ENCODE measurements at places on chromosomes 5 and 9.

GRCh38 chr5:81787474-81788242 lies 36.8 kb upstream of the SSBP2 start:
- DNase-seq, result peak; percentile 68

DNA sequence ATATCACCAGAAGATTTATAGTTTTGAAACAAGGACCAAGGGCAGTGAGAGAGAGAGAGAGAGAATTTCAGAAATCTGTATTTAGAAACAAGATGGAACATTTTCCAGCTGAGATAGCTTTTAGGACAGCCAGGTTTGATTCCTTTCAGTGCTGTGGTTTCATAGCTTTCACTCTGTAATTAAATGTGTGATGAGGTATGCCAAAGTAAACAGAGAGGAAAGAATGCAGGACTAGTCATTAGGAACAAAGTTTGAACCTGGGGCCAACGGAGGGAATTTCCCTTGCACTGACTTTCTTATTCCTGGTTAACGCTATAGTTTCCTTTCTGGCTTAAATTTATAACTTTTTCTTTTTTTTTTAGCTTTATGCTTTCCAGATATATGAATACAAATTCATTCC lies 10.0 kb upstream of the CCL28 start:
- DNase-seq, result no peak

GRCh38 chr9:138053996-138054752 lies 176.6 kb downstream of the CACNA1B start:
- DNase-seq, result no peak

DNA sequence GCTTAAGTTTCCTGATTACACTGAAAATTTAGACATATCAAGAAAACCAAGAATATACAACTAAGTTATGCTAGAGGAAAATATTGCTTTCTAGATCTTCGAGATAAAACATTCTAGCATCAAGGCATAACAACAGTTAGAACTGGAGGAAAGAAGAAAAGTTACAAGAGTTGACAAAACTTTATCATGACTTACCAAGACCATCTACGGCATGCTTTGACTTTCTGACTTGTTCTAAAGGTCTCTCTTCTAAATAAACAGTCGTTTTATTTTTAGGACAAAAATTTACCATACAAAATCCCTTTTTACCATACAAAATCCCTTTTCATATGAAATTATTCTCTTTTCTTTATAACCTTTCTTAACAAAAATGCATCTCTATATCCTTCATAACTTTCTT lies 1110.1 kb upstream of the CDH10 start:
- no peak for DNase-seq

GRCh38 chr9:16214677-16215352 lies 655.7 kb downstream of the BNC2 start:
- no peak for DNase-seq

DNA sequence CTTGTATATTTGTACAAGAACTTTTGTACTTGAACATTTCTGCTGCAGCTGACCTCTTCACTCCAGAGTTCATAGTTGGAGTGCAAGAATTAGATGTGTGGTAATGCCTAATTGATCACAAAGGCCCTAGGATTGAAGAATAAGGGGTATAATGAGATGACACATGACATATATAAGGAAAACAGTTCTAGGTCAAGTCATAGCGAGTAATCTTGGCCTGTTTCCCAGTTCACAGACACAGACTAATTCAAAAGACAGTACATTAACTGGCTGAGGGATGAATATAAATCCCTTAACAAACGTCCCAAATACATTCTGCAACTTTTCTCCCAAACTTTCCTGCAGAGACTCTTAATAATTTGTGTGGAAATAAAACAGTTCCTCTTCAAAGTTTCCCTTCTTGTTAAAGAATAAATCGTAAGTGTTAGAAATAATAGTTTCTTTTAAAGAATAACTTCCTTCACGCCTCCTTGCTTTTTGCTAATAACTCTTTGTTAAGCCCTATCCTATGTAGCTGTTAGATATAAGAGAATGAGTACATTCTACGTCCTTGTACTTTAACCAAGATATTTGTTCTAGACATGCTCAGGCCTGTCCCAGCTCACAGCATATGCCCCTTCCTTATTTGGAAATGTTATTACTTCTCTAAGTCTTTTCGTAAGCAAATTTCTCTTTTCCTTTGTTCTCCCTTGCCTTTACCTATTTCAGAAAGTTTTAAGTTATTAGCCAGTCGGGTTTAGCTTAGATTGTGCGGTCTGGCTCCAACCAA lies 556.4 kb upstream of the CTNND2 start:
- no peak for DNase-seq

DNA sequence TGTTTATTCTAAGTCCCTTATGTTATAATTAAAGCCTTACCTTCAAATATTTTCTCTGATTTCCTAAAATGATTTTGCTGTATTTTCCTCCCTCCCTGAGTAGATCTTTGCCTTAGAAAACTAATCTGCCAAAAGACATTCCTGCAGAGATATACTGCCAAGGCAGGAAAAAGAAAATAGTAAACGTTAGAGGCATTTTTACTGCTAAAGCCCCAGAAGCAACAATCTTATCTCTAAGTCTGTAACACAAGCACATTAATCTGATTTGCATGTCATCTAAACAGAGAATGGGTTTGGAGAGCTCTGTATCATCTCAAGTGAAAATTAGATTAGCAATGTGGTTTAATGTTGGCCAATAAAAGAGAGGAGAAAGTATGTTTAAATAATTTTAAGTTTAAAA lies 847.7 kb downstream of the MAT2B start:
- DNase-seq, result no peak

- no peak for DNase-seq
Observed at GRCh38 chr9:127825319-127826051, 22.8 kb downstream of the FPGS start.

- no peak for DNase-seq
Observed at GRCh38 chr5:44622331-44622730, 186.4 kb upstream of the MRPS30 start.

GRCh38 chr5:135718151-135718550 lies 116.3 kb upstream of the SLC25A48 start:
- no peak for DNase-seq

- no peak for DNase-seq
Observed at GRCh38 chr5:34053571-34054399, 10.8 kb upstream of the C1QTNF3 start.

DNA sequence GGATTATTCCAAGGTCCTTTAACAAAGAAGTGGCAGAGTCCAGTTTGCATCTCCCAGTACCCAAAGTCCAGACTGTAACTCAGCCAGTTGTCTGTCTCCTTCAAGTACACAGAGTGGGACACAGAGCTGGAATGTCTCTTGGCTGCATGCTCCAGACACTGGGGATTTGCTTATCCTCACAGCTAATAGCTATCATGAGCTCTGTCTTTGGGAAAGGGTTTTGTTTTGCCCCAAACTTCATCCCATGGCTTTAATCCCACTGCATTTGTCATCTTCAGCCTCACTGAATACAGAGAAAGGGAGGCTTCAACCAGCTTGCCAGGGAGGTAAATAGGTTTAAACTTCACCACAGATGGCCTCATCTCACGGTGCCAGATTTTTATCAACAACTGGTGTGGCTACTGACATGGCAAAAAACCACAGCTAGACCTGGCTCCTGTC lies 412.2 kb upstream of the SLC24A2 start:
- no peak for DNase-seq

- DNase-seq, result no peak
Observed at GRCh38 chr9:82404196-82404870, 415.8 kb downstream of the SPATA31D1 start.

- DNase-seq, result no peak
Observed at GRCh38 chr9:7161469-7161868, 403.7 kb downstream of the KDM4C start.

DNA sequence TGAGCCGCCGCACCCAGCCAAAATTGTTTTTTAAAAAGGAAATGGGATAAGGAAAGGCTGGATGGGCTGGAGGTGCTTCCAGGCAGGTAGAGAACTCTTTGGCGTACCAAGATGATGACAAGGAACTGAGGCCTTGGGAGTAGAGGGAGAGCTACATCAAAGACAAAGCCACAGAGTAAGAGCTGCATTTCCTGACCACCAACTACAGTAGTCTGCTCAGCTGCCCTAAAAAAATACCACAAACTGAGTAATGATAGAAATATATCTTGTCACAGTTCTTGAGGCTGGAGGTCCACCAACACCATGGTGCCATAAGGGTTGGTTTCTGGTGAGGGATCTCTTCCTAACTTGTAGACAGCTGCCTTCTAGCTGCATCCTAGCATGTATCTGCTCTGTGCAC lies 8.2 kb downstream of the OR1K1 start:
- DNase-seq, result no peak

DNA sequence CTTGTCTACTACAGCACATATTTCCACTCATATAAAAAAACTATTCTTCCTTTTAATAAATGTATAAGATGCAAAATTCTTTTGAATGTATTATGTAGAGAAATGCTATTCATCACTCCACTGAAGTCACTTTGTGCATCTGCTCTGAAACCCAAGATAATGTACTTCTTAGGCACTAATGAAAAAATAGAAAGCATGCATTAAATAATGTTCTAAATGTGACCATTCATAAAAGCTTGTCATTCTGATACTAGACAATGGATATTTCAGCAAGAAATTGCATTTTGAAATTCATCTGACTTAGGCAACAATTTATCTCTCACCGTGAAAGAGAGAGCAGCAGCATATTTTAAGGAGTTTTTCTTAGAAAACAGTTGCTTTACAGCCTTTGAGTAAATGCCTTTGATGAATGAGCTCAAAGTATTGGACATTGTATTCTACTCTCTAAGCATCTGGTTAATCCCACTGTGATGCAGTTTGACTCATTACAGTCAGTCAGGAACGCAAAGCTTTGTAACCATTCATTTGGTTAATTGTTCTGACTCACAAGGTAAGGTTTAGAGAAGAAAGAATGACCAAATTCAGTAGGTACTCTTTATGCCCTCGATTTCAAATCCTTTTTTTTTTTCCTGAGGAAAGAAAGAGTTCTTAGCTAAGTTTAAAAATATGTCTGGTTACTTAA lies 2233.8 kb upstream of the C9orf72 start:
- DNase-seq, result no peak

DNA sequence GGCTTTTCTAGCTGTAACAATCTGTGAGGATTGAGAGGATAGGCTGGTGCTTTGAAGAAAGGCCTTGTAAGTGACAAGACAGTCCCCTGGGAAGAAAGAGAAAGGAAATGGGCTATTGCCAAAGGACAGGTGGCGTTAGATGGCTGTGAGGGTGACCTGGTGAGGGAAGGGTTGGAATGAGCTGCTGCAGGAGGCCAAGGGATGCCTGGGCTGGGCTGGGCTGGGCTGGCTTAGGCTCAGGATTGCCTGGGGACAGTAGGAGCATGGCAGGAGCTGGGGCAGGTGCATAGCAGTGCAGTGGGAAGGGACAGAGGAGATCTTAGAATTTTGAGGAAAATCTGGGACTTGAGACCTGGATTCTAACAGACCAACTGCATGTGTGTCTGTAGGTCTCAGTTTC lies 9.7 kb upstream of the MYOZ3 start:
- DNase-seq, result no peak

- no peak for DNase-seq
Observed at GRCh38 chr5:88183255-88183654, 85.4 kb downstream of the TMEM161B start.

GRCh38 chr9:86486891-86487837 lies 133.0 kb upstream of the TUT7 start:
- no peak for DNase-seq

GRCh38 chr9:101226803-101227202 lies 158.0 kb downstream of the BAAT start:
- DNase-seq, result no peak

GRCh38 chr5:83512061-83512745 lies 40.7 kb downstream of the VCAN start:
- no peak for DNase-seq

- DNase-seq, result no peak
Observed at GRCh38 chr9:18826248-18826647, 206.8 kb downstream of the SAXO1 start.

GRCh38 chr5:157309796-157310195 lies 43.9 kb downstream of the CYFIP2 start:
- DNase-seq, result no peak

DNA sequence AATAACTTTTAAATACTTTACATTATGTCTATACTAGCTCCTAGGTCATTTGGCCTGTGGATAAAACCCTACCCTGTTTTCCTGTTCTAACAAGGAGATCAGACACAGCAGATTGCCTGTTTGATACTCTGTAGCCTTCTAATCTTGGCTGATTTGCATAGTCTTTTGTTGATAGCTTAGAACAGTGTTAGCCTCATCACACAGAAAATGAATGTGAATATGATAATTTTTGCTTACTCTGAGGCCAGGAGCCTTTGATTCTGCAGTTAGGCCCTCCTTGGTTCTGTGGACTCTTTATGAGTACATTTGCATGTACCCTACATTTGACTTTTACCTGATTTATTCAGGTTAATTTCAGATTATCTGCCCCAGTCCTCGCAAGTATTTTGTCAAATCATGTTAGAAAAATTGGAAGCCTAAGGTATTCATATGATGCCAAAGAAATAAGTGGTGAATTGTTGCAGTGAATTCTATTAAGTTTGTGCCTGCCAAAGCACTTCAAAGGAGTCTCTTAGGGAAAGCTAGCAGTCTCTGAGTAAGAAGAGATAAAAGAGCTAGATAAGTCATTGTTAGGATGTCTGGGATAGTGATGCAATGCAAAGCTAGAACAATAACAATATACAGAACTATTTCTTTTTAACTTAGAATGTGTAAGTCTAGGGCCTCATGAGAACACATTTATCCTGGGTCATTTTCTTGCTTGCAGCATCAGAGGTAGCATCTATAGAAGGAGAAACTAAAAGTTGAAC lies 56.4 kb downstream of the SCAMP1 start:
- DNase-seq, result no peak

DNA sequence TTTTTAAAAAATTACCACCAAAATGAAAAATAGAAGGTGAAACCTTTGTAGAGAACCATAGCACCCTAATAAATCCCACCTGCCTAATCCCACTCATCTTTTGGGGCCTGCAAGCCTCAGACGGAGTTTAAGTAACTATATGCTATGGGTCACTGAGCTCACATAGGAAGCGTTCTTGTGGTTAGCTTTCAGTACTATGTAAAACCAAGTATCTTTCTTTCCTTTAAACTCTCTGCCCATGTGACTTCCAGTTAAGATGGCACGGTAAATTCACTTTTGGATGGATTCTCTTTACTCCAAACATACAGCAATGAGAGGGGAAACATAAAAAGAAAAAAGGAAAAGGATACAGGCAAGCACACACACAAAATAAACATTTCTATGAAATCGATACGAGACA lies 50.9 kb downstream of the FANCC start:
- DNase-seq, result no peak

GRCh38 chr5:21649969-21650368 lies 1203.2 kb downstream of the CDH12 start:
- no peak for DNase-seq

Data from left hindlimb (tissue), 1 donor.